GM19239 (cell line): ENCODE measurements at places on chromosomes 7 and 10.

DNA sequence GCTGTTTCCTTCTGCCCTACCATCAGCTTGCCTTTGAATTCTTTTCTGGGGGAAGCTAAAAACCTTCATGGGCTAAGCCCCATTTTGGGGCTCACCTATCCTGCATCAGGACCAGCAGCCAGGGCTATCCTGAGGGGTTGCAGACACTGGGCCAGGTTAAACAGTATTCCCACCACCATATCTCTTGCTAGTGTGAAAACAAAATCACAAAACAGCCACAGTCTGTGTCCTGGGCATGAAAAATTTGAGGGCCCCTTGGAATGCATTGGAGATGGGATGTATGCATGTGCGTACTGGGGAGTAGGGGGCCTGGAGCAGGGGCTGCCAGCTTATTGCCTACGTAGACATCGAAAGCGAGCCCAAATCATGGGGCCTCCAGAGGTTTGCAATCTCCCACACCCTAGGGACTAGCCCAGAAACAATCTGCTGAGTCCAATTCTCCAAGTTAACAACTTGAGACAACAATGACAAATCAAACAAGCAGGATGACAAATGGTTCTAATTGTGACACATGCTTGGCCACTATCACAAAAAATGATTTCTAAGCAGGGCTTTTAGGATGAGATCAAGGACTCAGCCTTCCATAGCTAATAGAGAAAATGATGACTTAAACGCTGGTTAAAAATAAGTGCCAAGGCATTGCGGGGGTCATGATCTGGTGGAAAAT is 557.1 kb downstream of the KCNMA1 start:
- DNase-seq, result no peak

GRCh38 chr7:126819197-126819484 is 433.6 kb downstream of the GRM8 start:
- DNase-seq, result no peak

DNA sequence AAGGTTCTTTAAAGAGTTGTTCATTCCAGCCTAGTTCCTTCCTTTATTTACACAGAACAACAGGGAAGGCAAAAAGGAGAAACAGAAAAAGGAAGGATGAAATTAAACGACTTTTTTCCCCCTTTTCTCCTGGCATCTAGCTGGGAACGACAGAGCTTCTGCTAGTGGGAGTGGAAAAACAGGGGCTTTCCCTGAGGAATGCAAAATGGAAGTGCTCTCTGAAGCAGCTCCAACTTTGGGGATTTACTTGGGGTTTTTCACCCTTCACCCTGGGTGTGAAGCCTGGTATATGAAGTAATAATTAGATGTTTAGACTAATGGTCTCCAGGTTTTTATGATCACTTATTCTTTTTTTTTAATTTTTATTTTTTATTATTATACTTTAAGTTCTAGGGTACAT is 4.2 kb downstream of the PMPCB start:
- DNase-seq, result no peak

DNA sequence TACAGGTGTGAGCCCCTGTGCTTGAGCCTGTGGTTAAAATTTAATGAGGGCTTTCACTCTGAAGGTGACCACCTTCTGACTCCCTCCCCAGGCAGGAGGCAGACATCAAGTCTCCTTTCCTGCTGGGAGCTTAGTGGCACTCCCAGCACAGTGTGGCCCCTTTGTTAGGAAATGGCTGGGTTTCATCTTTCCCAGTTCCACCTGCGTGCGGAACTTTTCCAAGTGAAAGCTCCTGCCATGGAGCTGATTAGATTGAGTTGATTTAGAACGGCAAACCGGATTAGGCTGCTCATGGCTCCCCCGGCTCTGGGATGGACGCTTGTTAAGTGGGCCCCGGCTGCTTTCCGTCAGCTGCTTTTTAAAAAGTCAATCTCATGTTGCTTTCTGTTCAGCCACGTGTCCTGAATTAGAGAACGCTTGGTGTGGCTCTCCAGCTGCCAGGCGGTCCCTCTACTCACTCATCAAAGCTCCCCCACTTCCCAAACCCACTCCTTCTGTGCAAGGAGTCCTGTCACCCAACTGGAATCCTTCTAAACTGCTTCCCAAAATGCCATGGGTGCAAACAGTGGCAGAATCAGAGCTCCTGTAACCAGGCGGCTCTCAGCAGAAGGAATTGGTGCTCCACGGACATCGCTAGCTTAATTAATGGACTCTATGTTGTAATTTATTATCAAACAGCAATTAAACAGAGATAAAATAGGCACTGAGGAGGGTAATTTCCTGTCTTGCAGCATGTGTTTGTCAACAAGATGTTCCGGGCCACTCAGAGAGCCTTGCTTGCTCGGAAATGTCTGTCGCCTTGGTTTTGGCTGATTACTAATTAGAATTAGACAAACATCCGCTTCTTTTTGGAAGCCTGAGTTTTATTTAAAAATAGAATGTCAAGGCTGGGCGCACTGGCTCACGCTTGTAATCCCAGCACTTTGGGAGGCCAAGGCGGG is 551.2 kb downstream of the GALNT17 start:
- DNase-seq, result no peak

- no peak for DNase-seq
Measured at GRCh38 chr10:74021248-74022055, 23.5 kb downstream of the VCL start.

DNA sequence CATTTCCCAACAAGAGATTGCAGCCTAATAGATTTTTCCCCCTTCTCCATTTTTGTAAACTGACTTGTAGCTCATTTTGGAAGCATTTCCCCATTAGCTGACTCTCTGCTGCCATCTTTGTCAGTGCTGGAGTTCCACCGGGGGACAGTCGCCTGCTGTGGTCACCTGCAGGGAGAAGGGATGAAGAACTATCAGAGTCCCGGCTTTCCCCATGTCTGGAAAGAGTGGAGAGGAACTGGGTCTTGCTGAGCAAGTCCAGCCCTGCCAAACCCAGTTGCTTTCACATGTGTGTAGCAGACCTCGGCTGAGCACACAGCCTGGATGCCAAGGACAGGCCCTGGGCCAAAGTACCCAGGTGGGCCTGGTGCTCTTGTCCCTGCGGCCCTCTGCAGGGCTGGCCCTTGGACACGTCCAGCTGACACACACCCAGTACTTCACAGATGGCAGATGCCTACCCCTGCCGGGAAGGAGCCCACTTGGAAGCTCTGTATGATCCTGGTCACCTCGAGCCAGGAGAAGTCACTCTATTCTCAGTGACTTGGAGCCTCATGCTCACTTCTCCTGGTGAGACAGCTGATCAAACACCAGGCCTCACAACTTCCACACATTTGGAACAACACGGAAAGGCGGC is 157.3 kb upstream of the NPVF start:
- no peak for DNase-seq

DNA sequence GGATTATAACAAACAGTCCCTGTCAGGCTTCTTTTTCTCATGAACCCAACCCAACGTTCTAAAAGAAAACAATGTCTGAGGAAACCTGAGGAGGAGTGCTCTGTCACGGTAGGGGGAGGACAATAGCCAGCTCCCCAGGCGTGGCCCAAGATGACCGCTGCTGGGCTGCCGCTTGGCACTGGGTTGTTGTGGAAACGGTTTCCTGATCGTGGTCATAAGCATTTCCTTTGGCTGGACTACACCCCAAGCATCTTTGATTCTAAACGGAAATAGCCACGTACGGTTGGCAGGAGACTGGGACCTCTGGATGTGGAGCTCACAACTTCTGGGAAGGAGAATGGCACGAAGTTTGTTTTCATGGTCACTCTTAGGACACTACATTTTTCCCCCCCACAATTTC is 30.4 kb upstream of the DMBT1 start:
- no peak for DNase-seq

- no peak for DNase-seq
Measured at GRCh38 chr7:128385988-128386925, 23.5 kb downstream of the IMPDH1 start.

DNA sequence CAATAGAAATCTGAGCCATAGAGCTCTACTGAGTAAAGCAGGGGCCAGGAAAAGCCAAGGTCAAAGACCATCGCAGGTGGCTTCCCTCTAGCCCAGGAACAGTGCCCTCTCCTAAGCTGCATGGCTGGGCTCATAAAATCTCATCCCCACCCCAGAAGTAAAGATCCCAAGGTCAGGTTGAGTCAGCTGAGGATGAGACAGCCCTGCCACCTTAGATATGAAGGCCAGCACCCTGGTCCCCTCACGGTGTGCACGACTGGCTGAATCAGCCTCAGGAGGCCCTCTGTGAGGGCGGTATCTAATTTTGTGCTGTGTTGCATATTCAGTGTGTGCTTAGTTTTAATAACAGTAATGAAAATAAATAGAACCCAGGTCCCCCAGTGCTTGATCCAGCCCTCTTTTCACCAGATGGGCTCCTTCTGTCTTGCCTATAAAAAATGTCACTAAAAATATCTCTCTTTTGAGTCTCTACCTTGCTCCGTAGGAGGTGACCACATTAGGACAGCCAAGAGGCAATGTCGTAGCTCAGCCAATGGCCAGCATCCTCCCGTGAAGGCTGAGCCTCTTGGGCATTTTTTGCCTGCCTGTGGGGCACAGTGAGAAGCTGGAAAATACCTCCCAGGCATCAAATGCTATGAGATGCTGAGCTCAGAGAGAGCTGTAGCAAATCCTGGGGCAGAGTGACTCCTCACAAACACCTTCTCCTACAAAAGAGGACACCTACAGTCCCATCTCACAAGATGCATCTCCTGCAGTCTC is 424.0 kb downstream of the PLXNA4 start:
- DNase-seq, result no peak

DNA sequence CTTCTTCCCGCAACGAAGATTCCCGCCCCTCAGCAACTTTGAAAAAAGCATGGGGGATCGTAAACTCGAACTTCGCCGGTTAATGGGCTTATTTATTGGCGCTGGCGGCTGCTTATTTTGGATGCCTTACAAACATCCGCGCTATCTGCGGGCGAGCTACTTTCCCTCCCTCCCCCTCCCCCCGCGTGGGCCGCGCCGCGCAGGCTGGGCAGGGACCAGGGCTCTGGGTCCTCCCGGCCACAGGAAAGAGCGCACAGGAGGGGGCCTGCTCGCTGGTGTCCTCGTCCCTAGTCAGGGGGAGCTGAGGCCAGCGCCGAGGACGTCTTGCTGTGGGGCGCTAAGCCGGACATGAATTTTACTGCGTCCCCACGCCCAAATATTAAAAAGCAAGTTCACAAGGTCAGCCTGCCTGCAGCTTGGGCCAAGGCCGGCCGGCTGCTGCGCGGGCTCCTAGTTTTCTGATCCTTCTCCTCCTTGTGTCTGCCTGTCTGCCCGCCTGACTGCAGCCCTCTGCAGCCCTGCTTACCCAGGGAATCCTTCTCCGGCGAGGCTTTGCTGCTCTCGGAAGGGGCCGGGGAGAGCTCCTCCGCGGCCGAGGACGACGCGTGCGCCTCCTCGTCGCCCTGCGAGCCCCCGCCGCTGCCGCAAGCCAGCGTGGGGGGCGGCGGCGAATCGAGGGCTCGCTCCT is 1.2 kb downstream of the HOXA10 start:
- DNase-seq, result no peak

DNA sequence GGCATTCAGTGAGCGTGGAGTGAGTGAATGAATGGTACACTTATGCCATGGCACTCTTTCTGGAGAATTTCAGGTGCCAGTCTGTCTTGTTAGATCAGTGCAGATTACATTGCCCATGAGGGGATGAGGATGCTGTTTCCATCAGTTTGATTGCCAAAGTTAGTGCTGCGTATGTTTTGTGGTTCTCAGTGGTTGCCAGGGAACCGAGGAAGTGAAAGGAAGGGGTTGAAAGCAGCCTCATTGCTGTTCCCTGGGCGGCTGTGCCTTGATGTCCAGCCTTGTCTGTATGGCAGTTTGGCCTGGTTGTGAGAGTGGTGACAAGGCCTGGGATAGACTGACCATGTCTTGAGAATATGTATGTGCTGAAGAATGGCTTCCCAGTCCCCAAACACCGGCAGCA is 30.2 kb downstream of the WBP1L start:
- peak; percentile 22 for DNase-seq

DNA sequence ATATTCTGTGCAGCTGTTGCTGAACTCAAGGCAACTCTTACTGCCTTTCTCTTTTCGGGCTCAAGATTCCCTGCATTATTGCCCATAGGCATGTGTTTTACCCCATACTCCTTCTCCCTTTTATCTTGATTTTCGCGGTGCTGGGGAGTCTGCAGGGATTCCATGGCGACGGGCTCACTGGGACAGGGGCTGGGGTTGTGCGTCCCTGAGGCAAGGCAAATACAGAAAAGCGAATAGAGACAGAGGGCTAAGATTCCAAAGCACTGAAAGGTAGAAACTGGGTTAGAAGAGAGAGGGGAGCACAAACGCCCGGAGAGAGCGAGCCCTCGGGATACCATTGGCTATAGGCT is 519 bp upstream of the RPP38 start:
- no peak for DNase-seq

GRCh38 chr10:34058845-34059614 is 724.6 kb upstream of the NRP1 start:
- DNase-seq, result no peak

DNA sequence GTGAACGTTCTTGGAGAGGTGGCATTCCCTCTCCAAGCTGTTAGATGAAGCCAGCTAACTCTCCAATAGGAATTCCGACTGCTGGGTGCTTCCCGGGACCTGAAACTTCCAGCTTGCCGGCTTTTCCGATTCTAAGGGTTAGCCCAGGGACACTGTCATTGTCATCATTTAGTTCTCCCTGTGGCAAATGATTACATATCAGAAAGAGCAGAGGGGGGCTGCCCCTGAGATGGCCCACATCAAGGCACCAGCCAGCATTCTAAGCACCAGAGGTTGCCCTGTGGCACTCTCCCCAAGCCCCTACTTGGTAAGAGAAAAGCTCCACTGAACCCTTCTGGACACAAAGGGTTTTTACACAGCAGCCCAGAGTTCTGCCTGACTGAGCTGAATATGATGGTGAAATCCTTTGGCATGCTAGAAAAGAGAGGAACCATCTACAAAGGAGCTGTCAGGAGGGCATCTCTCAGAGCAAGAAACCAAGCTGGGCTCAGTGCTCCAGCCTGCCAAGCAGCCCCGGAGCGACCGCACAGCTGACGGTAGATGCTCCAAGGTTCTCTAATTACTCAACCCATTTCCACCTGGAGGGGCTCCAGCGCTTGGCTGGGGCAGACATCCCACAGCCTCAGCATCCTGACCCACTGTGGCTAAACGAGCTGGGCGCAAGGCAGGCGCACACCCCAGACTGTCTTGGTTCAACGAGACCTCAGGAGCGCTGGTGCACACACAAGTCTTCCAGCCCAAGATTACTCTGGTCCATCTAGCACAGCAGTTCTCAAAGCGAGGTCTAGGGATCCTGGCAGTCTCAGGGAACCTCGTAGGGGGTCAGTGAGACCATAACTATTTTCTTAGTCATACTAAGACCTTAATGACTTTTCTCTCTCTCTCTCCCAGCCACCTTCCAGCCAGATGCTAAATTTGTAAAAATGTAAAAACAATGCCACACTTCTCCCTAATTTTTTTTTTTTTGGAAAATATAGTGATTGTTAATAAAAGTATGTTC is 160.5 kb downstream of the GFRA1 start:
- no peak for DNase-seq

GRCh38 chr7:100158229-100159098 is at the start of gene TRAPPC14:
TSS of gene TRAPPC14 (minus strand) at chr7:100158723. CDS start at chr7:100158499, 224 bp downstream.
- peak; percentile 93 for DNase-seq

- no peak for DNase-seq
Measured at GRCh38 chr7:135602304-135602703, 44.6 kb downstream of the NUP205 start.

- DNase-seq, result no peak
Measured at GRCh38 chr7:140238778-140239652, 62.2 kb upstream of the KDM7A start.
